ENCODE measurements at places on chromosomes 1 and 21.

- no peak for DNase-seq
Observed at GRCh38 chr1:21332554-21333311, 42.5 kb upstream of the ECE1 start.

DNA sequence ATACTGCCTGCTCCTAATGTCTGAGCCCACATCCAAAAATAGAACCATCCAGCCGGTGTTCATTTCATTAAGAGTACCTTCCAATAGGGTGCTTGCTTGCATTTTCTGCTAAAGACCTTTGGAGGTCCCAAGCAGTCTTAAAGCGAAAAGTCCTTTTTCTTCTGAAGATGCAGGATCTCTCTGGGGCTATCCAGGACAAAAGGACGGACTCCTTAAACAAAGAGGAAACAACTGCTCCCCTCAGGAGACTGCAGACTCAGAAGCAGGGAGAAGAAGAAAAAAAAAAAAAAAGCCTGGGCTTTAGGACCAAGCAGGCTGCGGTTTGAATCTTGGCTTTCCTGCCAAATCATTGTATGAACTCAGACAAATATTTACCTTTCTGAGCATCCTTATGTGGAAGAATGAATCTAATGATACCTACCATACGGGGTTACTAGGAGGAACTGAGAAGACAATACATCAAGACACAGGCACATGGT lies 204.0 kb downstream of the PLPP3 start:
- no peak for DNase-seq

GRCh38 chr1:167401260-167401873 lies 117.0 kb downstream of the CD247 start:
- peak; percentile 22 for DNase-seq

DNA sequence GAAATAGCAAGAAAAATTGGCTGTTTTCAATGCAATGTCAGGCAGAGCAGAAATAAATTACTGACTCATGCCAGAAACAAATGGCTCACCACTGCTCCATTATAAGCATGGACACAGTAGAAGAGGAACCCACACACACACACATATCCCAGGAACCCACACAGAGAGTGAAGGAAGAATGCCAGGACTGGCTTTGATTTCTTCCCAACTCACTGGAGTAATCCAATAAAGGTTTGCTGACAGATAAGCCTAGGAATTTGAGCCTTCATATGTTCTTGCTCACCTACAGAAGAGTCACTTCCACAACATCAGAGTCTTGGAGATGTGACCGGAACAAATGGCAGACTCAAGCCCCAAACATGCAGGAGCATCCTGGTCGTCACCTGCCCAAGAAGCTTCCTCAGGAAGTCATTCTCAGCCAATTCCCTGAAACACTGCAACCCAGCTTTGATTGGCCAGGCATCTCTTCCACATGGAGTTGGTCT lies 2.2 kb downstream of the SH3BP5L start:
- no peak for DNase-seq

DNA sequence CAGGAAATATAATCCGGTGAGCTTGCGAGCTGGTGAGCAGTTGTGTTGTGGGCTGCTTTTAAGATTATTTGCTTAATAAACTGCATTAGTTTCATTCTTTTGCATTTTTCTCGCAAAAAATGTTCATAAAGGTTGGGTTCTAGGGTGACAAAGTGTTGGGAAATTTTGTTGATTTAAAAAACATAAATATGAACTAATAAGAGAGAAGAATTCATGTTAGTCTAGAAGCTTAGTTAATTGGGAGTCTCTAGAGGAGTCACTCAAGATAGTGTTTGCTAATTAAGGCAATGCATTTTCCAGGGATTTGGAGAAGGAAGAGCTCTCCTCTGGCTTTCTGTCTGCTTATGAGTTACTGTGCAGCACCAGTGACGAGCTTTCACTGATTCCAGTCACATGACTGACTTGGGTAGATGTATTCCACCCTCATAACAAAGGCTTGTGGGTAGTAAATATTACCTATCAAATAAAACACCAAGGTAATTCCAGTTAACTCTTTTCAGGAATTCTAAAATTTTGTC lies 417.0 kb downstream of the PTBP2 start:
- no peak for DNase-seq

DNA sequence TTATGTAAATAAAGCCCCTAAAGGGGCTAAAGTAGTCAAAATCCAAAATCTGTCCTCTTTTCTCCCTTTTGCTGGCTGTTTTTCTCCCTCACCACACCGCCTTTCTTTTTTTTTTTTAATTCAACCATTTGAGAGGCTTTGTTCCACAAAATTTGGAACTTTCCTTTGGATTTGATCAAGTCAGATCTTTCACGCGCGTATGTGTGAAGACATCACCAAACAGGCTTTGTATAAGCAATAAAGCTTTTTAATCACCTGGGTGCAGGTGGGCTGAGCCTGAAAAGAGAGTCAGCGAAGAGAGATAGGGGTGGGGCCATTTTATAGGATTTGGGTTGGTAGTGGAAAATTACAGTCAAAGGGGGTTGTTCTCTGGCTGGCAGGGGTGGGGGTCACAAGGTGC lies 5.3 kb upstream of the HPDL start:
- DNase-seq, result no peak

GRCh38 chr1:41851589-41851988 lies 67.1 kb downstream of the HIVEP3 start:
- DNase-seq, result no peak

- no peak for DNase-seq
Observed at GRCh38 chr1:113946678-113947387, 17.7 kb downstream of the HIPK1 start.

DNA sequence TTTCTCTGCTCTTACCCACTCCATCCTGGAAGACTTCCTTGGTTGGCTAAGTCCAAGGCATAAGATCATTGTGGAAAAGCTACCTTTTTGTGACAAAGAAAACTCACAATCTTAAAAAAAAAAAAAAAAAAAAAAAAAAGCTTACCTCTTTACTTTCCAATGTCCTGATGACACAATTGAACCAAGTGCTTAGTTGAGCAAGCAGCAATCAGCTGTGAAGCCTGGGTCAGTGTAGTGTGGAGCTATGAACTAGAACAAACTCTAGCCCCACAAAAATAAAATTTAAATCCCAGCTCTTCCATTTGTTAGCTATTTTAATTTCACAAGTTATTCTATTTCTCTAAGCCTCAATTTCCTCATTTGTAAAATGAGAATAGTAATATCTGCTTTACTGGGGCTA lies 647.6 kb downstream of the LMO4 start:
- no peak for DNase-seq

- no peak for DNase-seq
Observed at GRCh38 chr1:24951810-24952412, 21.8 kb upstream of the RUNX3 start.

DNA sequence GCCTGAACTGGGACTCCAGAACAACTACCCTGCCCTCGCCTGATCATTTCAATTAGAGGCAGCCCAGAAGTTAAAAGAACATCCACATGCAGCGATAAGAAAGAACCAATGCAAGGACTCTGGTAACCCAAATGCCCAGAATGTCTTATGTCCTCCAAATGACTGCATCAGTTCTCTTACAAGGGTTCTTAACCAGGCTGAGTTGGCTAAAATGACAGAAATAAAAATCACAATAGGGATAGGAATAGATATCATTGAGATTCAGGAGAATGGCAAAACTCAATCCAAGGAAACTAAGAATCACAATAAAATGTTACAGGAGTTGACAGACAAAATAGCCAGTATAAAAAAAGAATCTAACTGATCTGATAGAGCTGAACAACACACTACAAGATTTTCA lies 80.1 kb upstream of the PTGFR start:
- DNase-seq, result no peak

- no peak for DNase-seq
Observed at GRCh38 chr1:7573481-7573880, 197.6 kb upstream of the VAMP3 start.

- no peak for DNase-seq
Observed at GRCh38 chr1:235473806-235474205, 30.4 kb downstream of the B3GALNT2 start.
